ENCODE measurements at places on chromosomes 3 and 15.

DNA sequence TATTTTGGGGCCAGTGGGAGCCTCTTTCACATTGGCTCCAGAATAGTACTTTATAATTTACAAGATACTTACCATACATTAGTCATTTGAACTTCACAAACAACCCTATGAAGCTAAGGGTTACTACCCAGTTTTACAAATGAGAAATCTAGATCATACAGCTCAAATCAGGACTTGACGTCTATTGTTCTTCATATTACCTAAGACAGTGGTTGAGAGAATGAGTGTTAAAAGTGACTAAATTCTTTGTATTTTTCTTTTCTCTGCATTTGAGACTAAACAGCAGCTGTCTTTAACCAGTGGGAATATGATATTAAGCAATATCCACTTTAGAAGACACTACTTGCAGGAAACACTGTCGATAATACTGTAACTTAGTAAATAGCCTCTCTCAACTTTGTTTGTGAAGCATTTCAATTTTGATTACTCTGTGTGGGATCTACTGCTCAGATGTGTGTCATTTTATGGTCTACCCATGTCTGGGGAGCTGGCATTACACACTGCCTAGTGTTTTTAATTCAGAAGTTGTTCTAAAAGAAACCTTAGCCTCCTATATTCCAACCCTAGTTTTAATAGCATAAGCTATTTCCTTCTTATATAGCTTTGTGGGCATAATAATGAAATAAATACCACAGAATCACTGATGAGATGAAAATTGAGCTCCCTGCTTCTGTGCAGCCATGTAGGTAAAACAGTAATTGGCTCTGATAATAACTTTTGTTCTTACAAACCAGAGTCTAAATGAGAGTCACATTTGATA is 45.9 kb downstream of the IQCH start:
- DNase-seq, result no peak

DNA sequence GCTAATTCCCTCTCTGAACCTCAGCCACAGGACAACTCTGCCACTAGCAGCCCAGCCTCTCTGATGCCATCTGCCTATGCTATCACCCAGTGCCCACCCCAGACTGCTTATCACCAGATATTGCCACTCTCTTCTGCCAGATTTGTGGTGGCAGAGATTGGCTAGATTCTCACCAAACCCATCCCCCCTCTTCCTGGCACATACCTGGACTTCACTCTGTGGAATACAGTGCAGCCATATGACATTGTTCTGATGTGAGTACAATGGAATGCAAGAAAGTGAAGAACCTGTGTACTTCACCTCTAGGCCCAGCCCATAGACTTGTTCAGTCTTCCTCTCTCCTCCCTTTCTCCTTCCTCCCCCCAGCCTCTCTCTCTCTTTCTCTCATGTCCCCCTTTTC is 46.9 kb upstream of the NTRK3 start:
- no peak for DNase-seq

GRCh38 chr3:103968131-103968530 is 1398.6 kb upstream of the ALCAM start:
- no peak for DNase-seq

GRCh38 chr3:127764841-127765362 is 57.4 kb downstream of the MGLL start:
- no peak for DNase-seq

DNA sequence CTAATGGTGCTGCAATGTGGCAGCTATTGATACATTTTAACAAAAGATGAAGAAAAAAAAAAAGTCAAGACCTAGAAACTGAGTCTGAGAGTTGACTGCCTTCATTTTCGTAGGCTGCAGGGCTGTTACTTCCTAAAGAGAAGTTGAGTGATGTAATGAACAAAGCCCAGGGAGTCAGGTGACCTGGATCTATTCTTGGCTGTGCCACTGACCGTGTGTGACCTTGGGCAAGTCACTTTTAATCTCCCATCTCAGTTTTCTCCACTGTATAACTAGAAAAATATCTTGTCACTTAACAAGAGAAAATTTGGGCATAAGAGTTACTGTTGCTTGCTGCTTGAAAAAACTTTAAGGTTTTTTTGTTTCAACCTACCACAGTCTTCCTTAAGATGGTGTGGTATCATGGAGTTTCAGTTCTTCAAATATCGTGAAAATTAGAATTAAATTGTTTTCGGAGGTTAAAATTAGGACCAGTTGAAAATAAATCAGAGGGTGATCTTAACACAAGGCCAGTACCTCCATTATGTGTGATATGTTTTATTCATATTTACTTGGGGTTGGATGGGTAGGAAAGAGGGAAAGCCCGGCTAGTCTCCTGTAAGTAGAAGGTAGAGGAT is 5.8 kb downstream of the FMN1 start:
- DNase-seq, result no peak

DNA sequence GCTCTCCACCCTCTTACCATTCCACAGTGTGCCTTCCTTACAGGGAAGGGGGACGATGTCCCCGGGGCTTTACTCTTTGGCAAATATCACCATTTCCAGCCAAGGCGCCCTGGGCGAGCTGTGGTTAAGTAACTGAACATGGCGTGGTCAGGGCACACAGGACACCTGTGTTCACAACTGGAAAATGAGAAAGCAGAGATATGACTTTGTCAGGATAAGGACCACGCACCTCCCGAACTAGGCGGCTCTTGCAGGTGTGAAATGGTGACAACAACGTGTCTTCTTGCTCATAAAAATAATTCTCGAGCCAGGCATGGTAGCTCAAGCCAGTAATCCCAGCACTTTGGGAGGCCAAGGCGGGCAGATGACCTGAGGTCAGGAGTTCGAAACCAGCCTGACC is 154.8 kb downstream of the LRRC28 start:
- DNase-seq, result no peak

- peak; percentile 24 for DNase-seq
Measured at GRCh38 chr15:98658831-98659699, 10.7 kb downstream of the IGF1R start.

- no peak for DNase-seq
Measured at GRCh38 chr15:71187078-71187477, 71.8 kb downstream of the THSD4 start.

GRCh38 chr3:188439080-188439479 is 285.1 kb downstream of the LPP start:
- DNase-seq, result no peak

GRCh38 chr3:41029356-41029755 is 169.9 kb upstream of the CTNNB1 start:
- no peak for DNase-seq

GRCh38 chr3:15645740-15646501 is 44.4 kb downstream of the BTD start:
- no peak for DNase-seq

- DNase-seq, result no peak
Measured at GRCh38 chr3:128859630-128860029, 19.8 kb upstream of the ACAD9 start.

GRCh38 chr15:37877851-37878741 is 56.3 kb upstream of the TMCO5A start:
- peak; percentile 5 for DNase-seq

DNA sequence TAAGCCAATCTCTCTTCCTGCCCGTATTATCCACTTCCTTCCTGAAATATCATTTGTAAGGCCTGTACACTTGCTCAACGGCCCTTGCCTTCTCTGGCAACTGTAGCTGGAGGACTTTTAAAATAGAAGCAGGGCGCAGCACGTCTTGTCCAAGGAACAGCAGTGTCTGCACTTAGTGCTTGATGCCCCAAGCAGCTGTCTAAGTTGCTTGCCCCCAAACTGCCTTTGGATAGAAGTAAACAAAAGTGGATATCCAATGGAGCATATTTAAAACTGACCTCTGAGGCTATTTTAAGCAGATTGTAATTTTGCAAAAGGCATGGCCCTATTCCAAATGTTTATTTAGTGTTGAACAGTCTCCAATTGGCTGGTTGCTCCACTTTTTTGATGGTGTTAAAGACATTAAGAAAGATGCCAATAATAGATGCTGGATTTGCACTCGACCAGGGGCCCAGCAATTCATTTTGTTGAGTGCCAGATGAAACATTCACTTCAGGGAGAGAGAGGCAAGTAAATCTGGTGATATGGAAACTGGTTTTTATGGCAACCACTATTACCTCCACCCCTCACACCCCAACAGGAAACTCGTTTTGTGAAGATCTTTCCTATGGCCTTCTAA is 526.8 kb upstream of the TBL1XR1 start:
- DNase-seq, result peak; percentile 71

- DNase-seq, result no peak
Measured at GRCh38 chr3:192953926-192954325, 36.3 kb upstream of the MB21D2 start.

GRCh38 chr15:60264566-60264965 is 133.2 kb downstream of the ANXA2 start:
- no peak for DNase-seq

- DNase-seq, result peak; percentile 31
Measured at GRCh38 chr15:68578980-68579935, at the start of gene CORO2B. Gene CORO2B (plus strand): TSS chr15:68578993. CDS start chr15:68579263, 270 bp downstream.

DNA sequence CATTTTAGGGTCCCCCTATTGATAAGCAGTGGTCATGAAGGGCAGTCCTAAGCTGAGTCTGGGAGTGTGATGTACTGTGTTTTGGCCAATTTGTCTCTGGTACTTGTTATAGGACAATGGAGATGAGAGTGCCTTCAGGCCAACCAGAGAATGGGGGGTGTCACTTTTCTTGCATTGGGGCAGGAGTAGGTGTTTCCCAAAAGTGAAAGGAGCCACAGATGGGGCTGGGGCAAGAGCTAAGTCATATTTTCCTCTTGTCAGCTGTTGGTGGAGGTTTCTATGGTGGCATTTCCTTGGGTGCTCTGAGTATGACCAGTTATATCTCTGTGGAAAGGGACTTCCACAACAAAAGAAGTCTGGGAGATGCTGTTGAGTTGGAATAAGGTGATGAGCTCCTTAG is 24.7 kb upstream of the BSN start:
- DNase-seq, result no peak

GRCh38 chr3:132726341-132726823 is 4.2 kb upstream of the NPHP3 start:
- DNase-seq, result peak; percentile 29

GRCh38 chr15:27358751-27359434 is 387.9 kb downstream of the GABRG3 start:
- no peak for DNase-seq

DNA sequence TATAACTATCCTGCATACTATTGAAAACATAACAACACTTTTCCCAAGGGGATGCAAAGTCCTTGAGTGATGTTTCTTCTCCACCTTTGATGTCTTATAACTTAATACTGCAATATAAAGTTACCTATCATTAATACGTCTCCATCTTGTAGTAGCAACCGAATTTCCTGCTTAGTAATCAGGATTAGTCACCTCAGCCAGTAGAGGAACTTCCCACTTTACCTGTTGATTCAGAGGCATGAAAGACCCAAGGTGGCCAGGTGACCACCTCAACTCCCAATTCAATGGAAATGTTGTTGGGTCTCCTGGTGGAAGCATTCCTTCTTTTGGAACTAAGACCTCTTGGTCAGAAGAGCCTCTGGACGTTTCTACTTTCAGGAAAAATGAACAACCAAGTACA is 3.5 kb upstream of the TMCC1 start:
- DNase-seq, result no peak

DNA sequence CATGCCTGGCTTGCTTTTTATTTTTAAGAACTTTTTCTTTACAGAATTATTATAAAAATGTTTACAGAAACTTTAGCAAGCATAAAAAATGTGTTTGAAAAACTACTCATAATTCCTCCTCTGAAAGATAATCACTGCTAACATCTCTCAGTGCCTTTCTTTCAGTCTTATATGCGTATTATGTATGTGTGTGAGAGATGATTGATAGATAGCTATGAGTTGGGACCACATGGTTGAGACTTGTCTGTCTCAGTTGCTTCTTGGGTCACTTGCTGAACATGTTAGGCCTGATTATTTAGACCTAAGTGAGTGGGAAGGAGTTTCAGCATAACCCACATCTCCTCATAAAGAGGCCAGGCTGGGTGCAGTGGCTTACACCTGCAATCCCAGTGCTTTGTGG is 11.1 kb downstream of the MAP6D1 start:
- DNase-seq, result no peak

DNA sequence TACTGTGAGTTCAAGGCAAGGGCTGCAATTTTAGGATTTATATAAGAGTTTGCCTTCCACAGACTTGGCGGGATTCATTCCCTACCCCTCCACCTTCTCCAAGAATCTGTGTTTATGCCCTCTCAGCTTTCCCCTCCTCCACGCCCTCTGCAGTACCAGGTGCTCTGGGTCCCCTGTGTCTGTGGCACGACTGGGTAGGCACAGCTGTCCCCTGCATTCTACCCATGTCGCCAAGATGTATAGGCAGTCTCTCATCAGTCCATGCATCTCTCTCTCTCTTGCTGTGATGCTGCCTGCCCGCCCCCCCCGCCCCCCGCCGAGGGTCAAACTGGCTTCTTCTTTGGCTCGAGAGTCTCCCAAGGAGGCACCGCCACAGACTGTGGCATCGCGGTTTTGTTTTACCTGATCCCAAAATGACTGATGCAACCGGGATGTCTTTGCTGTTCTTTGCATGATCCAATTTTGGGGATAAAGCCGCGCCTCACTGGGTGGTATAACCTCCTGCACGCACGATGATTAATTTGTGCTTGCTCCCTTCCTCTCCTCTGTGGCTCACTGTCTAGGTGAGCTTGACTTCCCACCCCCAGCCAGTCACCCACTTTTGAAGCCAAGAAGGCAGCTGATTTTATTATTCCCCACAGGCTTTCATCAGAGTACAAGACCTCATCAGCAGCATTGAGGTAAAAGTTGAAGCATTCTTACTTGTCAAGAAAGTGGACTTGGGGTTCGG is 43.7 kb downstream of the EFCAB12 start:
- no peak for DNase-seq

DNA sequence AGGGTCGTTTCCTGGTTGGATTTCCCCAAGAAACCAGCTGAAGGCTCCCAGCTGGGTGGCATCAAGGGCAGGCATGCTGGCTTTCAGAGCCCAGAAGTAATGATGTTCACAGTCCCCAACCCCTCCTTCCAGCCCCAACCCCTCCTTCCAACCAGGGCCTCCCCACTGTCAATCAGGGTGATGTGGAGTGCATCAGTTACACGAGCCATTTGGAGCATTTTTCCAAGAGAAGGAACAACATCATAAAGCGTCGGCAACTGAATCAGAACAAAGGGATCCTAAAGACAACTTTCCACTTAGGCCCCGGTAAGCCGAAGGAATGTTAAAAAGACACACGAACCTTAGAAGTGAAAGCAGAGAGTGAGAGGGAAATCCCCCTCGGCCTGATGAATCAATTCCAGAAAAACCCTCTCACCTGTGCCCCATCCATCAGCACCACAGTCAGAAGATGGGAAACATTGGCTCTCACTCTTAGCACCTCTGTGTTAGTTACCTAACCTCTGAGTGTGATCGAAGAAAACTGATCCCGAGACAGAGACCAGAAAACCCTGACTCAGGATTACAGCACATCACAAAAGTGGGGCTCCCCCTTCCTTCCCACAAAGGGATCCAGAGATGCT is 101.2 kb upstream of the WNT5A start:
- DNase-seq, result no peak

DNA sequence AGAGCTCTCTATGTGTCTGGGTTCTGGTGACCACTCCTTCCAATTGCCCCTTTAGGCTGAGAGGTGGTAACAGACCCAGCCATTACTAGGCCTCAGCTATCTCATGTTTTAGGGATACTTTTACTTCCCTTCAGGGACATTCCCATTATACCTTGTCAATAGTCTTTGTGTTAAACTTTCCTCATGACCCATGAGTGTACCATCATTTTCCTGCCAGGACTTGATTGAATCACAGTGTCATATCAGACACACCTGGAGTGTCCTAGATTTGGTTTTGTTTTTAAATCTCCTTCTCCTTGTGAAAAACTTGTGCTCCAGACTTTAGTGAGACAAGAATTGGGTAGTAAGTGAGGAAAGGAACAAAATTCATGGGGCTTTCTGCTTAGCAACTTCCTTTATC is 136.6 kb downstream of the KCNAB1 start:
- no peak for DNase-seq

GRCh38 chr15:64776402-64776786 is 1.0 kb upstream of the RBPMS2 start:
- no peak for DNase-seq
